Posterior vena cava (tissue), 2 donors: ENCODE measurements at places on chromosomes 1 and 21. TPM values are rescaled to one million over a fixed set of nuclear protein-coding genes. Genes with fewer than 3 reads are reported as not detected.

PTPRC gene
- 30.8 TPM for total RNA-seq

FYB2 gene
- not detected for total RNA-seq

SYF2 gene
- 38.0 TPM for total RNA-seq

ZNF683 gene
- not detected for total RNA-seq

CELA2B gene
- 0.33 TPM for total RNA-seq

HORMAD1 gene
- total RNA-seq: 0.33 TPM

CIART gene
- 6.7 TPM for total RNA-seq

FAM43B gene
- 3.9 TPM for total RNA-seq
